Stimulated activated CD8-positive, alpha-beta memory T cell treated with anti-CD3 and anti-CD28 coated beads, Interleukin-12 subunit alpha, Interleukin-12 subunit beta, amount 100 ng/mL, for 4 hours (primary cell): ENCODE measurements at places on chromosomes 1 and 21.

GRCh38 chr1:11337580-11338073 lies 64.6 kb downstream of the UBIAD1 start:
- DNase-seq = peak; percentile 48

DNA sequence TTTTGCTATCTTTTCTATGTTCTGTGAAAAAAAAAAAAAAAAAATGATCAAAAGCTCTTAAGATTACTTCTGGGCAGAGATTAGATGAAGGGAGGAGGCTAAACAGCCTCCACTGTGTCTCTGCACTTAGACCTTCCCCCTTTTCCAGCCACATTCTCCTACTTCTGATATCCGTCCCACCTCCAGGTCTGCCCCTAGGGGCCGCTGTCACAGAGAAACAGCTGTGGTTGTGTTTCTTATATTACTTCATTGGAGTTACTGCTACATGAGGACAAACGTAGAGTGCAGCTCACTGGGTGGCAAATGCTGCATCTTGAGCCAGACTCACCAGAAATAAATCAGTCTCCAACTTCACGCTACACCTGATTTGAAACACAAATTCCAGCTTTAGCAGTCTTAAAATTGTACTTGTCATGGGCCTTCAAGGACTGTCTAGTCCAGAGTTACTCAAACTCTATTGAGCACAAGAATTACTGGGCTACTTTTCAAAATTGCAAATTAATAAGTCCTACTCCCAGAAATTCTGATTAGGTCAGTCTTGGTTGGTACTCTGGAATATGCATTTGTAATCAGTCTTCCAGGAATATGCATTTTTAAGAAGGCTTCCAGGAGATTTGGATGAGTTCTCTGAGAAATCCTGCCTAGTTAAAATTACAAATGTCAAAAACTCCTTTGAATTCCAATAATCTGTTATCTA lies 125.2 kb upstream of the PTBP2 start:
- DNase-seq = no peak

GRCh38 chr1:243667133-243667532 lies 182.9 kb downstream of the AKT3 start:
- no peak for DNase-seq

DNA sequence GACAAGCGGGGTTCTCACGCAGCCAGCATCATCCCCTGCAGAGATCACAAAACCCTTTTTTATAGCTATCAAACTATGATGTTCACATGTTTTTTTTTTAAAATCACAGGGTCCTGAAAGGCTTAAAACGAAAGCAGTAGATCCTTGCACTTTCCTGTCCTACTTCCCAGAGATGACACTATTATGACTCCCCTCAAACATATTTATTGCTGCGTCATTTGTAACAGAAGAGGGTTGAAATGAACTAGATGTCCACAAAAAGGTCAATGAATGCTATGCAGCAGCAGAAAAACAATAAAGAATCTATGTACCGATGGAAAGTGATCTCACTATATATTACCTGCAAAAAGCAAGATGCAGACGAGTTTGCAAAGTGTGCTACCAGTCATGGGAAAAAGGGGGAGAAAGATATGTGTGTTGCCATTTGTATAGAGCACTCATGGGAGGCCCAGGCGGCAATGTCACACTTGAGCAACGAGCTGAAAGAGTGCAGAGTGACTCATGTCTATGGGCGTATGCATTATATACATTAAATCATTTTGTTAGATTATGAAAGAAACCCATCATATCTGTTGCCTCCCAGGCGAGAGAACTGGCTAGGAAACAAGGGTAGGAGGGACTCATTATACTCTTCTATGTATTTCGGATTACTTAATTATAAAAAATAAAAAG lies 68.9 kb upstream of the PARP1 start:
- no peak for DNase-seq

DNA sequence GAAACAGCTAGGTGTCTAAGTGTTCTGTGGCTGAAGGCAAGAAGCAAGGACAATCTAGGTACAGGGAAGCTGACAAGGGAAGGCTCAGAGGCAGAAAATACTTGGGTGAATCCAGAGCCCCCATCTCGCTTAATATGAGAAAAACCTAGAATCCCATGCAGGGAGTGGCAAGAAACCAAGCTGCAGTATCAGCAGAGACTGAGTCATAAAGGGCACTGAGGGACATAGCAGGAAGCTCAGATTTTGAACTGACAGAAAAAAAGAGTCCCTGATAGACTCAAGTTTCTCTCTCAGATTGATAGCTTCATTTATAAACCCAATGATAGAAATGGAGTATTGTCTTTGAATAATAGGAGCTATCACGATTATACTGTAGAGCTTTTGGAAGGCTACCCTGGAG lies 77.3 kb upstream of the KCNJ15 start:
- DNase-seq = no peak

DNA sequence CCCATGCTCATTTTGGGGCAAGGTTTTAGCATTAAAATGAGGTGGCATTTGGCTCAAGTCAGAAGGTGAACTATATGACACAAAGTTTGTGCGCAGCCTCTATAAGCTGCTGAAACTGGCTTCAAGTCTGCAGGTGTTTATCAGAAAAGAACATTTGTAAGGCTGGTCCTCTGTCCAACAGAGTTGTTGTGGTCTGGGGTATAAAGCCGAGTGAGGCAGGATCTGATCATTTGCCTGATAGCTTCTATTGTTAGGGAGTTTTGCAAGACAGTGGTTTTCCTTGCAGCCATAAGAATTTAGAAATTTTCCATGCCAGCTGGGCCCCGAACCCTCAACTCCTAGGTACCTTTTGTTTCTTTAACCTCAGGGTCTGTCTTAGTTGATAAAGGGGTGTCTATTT lies 130.8 kb downstream of the PGBD5 start:
- DNase-seq = no peak

DNA sequence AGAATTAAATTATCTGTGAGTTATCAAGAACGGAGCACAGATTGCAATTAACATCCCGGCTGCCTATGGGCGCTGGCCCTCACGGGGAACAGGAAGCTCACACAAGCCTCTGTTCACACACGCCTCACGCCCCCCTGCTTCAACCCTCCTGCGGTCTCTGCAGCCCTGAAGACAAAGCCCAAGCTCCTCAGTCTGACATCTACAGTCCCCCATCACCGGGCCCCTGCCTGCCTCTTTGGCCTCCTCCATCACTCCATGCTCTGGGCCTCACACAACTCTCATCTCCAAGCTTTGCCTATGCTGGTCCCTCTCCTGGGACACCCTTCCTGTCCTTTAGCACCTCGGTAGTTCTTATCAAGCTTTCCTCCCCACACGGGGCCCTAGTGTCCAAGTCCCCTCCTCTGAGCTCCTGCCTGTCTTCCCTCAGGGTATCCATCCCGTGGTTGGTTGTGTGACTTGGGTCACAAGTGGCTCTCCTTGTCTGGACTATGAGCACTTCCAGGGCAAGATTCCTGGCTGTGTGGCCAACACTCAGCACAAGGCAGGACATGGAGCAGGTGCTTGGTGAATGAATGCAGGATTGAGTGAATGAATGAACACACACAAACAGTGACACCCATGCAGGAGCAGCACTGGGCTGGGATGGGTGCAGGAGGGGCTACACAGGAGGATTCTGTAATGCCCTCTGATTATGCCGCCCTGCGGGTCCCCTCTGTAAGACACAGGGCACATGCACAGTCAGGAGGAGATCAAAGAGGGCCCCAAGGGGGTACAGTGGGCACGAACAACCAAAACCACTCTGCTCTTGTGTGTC lies 116.1 kb downstream of the DMRTB1 start:
- no peak for DNase-seq

DNA sequence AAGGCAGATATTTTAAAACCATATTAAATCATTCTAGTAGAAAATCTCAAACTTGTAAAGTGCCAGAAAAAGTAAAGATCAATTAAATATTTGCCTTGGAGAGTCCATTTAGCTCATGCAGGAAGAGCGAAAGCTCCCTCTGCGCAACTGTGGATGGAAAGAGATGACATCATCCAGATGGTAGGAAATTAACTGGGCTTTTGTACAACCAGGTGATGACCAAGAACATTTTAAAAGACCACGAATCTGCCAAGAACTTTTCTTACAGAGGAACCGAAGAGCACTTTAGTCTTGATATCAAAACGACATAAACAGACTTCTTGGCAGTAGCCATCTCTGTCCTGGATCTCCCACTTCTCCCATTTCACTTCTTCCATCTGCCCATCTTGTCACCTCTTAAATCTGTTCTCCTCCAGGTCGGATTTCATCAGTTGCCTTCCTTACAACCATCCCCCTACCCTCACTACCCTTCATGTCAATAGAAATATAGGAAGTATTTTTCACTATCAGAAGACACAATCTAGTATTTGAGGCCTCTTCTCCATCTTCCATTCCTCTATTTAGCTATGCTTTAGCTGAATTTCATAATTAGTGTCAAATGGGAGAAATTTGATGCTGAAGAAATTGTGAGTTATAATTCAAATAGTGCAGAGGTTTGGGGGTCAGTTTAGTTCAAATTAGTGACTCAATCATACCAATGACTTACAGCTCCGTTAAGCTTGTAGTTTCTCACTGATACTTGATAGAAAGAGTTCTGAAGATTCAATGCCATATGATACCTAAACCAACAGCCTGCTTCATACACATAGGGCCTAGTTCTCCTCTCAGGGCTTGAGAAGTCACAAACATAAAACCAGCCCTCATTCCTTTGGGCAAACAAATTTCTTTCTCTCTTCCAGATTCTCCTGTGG lies 22.0 kb upstream of the DNASE2B start:
- DNase-seq = no peak

- DNase-seq = no peak
Observed at GRCh38 chr1:37143800-37144199, 109.5 kb upstream of the GRIK3 start.

GRCh38 chr1:202923533-202923932 lies 3.5 kb downstream of the KLHL12 start:
- no peak for DNase-seq

DNA sequence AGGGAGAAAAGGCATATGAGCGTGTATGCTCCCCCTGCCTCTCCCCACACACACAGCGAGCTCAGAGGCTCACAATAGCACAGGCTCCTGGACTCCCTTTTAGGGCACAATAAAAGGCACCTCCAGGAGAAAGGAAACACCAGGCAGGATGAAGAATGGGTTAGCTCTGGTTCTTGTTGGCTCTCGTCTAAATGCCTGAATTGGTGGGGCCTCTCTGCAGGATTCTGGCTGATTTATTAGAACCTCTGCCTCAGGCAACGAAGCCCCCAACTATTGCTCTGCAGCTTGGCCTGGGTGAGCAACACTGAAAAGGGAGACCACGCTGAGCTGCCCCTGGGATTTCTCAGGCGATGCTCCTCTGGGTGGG lies 590.9 kb upstream of the PLXNA2 start:
- no peak for DNase-seq

DNA sequence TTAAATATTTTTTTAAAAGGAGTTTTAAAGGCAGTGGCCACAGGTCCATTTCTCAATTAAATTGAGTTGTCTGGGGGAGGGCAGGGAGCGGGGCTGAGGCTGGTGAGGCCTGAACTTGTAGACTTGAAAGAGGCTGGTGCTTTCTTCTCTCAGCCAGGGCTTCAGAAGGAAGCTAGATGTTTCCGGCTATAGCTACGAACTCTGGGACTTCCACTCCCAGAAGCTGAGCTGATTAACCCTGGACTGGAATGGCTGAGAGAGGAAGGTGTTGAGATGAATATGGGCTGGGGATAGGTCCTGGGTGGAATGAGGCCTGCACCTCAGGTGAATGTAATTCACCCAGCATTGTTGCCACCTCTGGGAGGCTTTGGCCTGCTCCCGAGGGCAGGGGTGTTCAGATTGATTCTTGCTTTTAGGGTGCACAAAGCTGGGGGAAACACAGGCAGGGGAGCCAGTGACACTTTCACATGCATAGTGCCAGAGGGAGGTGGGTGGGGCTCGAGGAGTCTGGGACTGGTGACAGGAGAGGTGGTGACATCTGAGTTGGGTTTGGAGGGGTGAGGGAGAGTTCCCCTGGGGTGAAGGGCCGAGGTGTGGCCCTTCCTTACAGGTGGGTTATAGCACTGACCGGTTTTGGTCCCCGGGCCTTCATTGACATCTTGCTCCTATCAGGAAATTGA lies 18.2 kb downstream of the LDLRAP1 start:
- no peak for DNase-seq

- no peak for DNase-seq
Observed at GRCh38 chr21:26067836-26068594, 102.6 kb downstream of the APP start.

DNA sequence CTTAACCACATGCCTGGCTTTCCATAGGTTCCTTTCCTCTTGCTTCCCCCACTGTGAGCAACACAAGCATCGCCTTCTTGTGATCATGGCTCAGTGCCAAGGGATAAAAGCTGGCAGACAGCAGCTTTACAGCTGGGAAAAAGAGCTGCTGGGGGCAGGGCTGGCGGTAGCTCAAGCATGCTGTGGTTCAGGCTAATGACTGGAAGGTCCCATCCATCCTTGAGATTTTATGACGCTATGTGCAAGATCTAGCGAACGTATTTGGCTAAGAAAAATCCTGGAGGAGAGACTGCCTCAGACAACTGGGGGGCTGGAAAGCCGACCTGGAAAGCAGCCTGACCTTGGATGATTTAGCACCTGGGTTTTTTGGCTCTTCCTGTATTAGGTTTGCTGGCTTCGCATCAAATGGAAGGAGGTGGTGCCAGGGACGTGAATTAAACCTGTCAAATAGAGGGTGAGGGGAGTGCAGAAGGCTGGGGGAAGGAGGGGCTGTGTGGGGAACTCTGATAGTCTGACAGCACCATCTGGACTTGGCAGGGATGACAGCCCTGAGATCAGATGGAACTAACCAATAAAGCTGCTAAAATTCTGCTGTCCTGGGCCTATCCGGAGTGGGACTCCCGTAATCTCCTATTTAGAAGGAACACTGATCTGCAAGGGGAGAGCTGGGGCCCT lies 34.8 kb downstream of the ZMYND12 start:
- DNase-seq = no peak

DNA sequence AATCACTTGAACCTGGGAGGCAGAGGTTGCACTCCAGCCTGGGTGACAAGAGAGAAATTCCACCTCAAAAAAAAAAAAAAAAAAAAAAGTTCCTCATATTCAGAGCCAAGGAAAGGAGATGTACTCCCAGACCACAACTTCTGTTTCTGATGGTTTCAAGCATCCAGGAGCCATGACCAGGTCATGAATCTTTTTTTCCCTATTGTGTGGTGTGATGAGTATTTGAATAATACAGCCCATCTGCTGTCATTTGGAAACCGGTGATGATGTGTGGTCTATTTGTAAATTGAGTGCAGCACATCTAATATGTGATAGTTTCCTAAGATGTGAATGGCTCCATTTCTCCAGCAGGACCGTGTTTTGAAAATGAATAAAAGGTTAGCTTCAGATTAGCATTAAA lies 18.6 kb downstream of the PIK3CD start:
- DNase-seq = no peak

DNA sequence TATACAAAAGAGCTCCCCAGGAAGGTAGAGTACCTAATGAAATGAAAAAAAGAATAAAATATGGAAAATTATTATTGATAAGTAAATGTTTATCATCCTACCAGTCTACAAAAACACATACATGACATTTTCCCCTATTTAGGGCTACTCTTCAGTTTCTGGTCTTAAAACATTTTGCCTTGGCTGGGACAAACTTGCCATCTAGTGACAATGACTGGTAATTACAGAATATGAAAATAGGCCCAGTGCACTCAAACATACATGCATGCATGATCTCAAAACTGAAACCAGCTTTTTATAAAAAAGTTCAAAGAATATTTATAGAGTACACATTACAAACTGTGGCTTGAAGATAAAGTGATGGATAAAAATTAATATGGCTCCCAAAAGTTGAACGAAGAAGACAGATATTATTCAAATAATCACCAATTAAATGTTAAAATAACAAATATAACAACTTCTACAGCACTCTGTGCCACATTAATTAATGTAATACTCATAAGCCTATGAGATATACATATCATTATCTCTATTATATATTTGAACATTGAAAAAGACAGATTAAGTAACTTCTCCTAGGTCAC lies 10.5 kb upstream of the RNPC3 start:
- no peak for DNase-seq

- no peak for DNase-seq
Observed at GRCh38 chr1:219405531-219406331, 207.2 kb downstream of the ZC3H11B start.
